ENCODE measurements at places on chromosomes 5 and 9.

- no peak for DNase-seq
Observed at GRCh38 chr5:154819546-154819945, 30.9 kb downstream of the FAXDC2 start.

GRCh38 chr9:108815156-108815555, 40.6 kb downstream of the ACTL7B start:
- DNase-seq: no peak

DNA sequence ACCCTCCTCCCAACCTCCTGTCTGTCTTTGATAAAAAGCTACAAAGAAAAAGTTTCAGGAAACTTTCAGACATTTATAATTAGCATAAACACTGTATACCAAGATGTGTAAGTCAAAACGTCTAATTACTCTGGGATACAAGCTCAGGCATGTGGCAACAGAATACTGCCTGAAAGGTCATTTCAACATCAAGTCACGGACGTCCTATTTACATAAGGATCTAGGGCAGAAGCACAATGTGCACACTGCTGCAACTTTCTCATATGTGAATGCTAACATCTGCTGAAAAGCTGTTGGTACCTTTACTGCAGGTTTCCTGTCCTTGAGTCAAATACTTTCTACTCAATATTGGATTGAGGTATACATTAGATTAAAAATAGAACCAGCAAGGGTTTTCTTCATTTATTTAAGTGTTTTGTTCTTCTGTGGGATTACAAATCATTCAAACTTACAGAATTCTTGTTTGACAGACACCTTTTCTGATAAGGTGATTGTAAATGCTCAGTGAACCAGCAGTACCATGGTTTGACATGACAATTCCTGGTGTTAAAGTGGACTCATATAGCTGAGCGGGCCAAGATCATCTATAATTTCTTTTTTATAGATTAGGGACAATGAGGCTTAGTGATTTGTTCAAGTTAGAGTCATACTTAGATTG, 36.8 kb downstream of the ELL2 start:
- no peak for DNase-seq

- DNase-seq: no peak
Observed at GRCh38 chr5:174775081-174775480, 50.7 kb downstream of the MSX2 start.

- no peak for DNase-seq
Observed at GRCh38 chr5:9139344-9139743, 406.5 kb downstream of the SEMA5A start.

- DNase-seq: no peak
Observed at GRCh38 chr9:104808035-104808614, 44.2 kb downstream of the NIPSNAP3B start.

Measured in activated CD8-positive, alpha-beta memory T cell treated with anti-CD3 and anti-CD28 coated beads for 4 hours (primary cell).